Immature natural killer cell (primary cell): ENCODE measurements at places on chromosomes 6 and 20.

DNA sequence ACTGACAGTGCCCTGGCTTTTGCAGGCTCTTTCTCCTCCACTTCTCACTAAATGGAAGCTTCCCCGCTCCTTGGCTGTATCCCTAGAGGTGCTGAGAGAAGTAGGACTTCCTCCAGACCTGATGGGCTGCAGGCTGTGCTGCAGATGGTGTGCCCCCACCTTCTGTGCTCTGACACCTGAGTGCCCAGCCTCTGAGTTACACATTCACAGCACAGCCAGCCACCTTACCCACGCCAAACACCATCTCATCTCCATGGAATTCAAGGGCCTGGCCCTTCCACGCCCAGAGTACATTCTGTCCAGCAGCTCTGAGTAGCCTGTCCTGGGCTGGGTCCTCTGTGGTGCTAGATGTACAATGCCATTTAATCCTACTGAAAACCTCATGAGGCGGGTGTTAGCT is 5.3 kb downstream of the SFTA2 start:
- DNase-seq: no peak

DNA sequence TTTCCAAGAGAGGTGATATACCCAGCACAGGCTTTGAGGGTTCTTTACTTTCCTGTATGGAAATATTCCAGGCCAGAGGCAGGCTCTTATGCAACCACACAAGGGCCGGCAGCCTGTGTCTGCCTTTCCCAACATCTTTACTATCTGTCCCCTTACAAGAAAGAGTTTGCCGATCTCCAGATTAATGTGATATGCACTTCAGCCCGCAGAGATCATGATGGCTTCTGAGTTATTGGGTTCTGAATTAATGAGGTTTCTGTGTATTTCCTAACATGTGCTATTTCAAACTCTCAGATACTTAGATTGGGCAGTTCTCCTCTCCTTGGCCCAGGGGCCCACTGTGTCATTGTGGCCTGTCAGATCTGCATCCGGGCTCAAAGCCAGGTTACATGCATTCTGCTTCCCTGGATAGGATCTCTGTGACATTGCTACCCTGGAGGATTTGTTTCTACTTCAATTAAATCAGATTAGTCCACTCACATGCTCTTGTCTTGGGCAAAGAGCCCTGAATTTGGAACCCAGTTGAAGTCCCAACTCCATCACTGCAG is 56.6 kb downstream of the TGM2 start:
- DNase-seq: no peak

DNA sequence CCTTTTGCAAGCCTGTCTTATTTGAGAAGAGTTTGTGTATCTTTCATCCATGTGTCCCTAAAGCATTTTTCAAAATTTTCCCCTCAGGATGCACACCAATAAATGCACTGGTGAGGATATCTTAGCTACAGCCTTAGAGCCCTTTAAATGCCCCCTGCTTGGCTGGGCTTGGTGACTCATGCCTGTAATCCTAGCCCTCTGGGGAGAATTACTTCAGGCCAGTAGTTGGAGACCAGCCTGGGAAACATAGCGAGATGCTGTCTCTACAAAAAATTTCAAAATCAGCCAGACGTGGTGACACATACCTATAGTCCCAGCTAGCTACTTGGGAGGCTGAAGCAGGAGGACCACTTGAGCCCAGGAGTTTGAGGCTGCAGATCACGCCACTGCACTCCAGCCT is 33.8 kb upstream of the PLCB4 start:
- no peak for DNase-seq

GRCh38 chr6:38095054-38095453 is 275.5 kb downstream of the ZFAND3 start:
- DNase-seq: no peak

DNA sequence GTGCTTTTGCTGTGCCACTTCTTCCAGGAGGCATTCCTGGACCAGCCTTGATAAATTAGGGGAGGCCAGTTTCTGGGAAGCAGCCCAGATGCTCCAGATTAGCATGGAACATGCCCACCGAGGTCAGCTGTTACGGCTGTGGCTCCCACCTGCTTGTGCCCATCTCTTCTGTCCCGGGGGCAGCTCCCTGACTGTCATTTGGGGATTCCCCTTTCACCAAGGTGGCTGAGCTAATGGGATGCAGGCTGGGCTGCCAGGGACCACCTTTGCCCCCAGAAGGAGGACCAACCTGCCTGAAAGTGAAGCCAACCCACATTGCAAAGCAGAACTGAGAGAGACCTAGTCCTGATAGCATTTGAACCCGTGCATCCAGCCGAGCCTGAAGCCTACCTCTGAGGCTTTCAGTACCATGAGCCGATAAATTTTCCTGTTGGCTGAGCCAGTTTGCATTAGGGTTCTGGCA is 85.3 kb downstream of the PTPN1 start:
- no peak for DNase-seq

- no peak for DNase-seq
Observed at GRCh38 chr6:56528412-56528841, 114.3 kb downstream of the DST start.

GRCh38 chr6:67642582-67642981 is 992.5 kb upstream of the ADGRB3 start:
- no peak for DNase-seq

- DNase-seq: no peak
Observed at GRCh38 chr6:132760256-132760655, 2.6 kb upstream of the VNN2 start.

DNA sequence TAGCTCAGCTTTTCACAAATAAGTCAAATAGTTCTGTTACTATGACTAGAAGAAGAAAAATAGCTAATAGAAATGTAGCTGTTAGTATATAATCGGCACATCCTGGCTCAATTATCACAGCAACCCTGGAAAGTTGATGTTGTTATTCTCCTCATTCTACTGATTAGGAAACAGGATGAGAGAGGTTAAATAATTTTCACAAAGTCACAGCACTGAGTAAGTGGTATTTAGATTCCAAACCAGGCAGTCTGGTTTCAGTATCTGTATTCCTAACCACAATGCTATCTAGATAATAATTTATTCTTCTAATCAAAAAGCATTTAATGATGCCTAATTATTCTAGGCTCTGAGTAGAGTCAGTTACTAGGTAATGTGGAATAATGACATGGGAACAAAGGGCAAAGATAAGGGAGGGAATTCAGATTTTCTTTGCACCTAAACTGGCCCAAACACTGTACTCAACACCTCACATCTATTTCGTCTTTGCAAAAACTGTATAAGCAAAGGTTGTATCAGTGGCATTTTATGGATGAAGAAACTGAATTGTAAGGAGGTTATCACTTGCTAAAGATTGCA is 51.3 kb downstream of the PDE7B start:
- no peak for DNase-seq

GRCh38 chr6:126180585-126180984 is 159.3 kb upstream of the CENPW start:
- no peak for DNase-seq

DNA sequence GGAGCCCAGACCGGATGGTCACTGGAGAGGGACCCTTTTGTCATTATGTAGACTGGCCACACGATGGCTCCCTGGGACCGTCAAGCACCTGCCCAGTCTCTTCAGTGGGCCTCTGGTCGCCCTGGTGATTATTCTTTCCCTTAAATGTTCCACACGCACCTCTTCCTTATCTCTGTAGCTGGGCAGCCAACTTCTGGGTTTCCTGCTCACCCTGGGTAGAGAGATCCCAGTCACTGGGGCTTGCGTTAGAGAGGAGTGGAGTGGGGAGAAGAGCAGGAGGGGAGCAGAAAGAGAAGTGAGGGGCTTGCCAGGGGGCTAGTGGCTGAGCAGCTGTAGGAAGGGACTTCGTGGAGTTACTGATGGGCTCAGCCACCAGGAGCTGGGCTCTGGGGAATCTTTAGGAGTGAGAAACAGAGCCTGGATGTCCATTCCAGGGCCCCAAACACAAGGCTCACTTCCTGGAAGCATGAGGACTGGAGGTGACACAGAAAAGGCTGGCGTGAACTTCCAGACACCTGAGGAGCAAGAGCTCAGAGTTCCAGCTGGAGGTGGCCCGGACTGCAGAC is 150.1 kb downstream of the DHX35 start:
- no peak for DNase-seq

- DNase-seq: no peak
Observed at GRCh38 chr6:16205377-16206144, 32.8 kb upstream of the GMPR start.

DNA sequence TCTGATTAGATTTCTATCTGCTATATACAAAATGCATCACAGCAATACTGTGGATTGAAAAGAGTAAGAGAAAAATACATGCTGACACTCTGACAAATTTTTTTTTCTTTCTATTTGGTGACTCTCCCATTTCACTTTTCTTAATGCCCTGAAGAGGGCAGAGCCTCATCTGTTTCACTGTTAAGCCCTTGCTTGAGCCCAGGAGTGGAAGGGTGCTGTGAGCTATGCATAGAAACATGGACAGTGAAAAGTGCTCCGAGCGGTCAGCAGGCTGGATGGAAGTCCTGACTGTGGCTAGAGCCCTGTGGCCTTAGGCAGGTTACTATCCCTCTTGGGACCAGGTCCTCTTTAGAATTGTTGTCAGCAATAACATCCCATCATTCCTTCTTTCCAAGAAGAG is 17.4 kb upstream of the CSE1L start:
- no peak for DNase-seq

- no peak for DNase-seq
Observed at GRCh38 chr6:107292715-107293271, 166.6 kb downstream of the PDSS2 start.

DNA sequence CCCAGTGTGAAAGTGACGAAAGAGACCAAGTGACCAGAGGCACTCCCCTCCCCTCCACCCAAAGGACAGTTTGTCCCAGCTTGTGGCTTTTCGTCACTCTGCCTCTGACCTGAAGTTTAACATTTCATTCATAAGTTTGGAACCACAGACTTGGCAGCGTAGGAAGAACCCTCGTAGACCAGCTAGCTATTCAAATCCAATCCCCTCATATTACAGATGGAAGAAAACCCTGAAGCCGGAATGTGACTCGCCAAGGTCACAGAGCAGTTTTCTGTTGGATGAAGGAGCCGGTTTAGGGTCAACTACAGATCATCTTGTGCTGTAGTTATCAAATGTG is 3.9 kb upstream of the SYS1 start:
- DNase-seq: no peak

DNA sequence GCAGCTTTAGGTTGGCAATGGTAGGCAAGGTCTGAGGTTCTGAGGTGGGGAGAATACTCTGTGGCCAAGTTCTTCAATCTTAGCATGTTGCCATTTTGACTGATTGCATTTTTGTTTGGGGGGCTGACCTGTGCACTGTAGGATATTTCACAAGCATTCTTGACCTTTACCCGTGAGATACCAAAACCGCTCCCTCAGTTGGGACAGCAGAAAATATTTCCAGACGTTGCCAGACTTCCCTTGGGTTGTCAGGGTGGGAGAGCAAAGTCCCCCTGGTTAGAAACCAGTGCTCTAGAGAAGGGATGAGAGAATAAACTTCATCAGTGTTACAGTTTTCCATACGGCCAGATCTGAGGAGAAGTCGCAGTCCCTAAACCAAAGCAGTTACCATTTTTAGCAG is 279.6 kb downstream of the TFAP2B start:
- DNase-seq: no peak

DNA sequence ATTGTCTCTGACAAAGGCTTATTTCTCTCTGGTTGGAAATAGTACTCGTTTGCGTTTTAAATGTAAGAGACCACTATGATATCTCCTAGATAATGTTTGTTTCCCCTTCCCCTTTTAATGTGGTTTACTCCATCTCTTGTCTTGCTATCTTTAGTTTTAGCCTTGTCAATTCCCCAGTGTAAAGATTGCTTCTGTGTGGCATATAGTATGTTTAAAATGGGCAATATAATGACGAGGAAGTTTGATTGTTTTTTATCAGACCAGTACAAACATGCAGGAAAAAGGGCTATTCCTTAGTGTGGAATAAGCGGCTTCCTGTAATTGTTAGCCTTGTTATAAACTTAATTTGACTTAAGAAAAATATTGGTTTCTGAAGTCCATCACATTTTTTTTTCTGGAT is 3.1 kb downstream of the QKI start:
- DNase-seq: no peak

- DNase-seq: no peak
Observed at GRCh38 chr20:34724172-34724571, 20.0 kb downstream of the TP53INP2 start.

DNA sequence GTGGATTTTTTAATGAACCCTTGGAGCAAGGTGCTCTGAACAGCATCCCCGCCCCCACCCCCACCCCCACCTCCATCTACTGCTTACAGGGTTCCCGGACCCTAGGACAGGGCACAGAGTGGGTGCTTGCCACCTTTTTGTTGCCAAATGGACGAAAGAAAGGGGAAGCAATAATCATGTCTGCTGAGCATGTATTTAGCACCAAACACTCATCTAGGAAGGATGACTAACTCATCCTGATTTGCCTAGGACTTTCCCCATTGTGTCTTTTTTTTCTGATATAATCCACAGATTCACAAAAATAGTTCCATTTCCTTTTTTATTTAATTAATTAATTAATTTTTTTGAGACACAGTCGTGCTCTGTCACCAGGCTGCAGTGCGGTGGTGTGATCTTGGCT is 1.2 kb upstream of the PLTP start:
- no peak for DNase-seq

DNA sequence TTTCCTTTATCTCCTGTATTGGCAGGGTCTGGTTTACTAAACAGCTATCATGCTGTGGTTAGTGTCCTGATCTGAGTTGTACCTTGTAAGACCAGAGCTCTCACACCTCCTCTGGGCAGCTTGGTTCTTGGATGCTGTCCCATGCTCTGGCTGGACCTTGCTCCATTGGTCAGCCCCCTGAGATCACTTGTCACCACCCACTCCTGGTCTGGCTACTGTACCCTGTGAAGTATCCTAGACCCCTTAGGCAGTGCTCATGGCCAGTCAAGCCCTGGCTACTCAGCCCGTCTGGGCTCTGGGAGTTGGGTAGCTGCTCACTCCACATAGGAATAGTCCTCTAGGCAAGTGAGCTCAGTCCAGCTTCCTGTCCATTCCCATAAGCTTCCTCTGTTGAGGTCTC is 31.1 kb downstream of the ADGRF4 start:
- no peak for DNase-seq

- DNase-seq: no peak
Observed at GRCh38 chr6:45920819-45921511, 94.7 kb downstream of the CLIC5 start.

GRCh38 chr20:23131766-23132165 is 45.6 kb upstream of the CD93 start:
- DNase-seq: no peak

DNA sequence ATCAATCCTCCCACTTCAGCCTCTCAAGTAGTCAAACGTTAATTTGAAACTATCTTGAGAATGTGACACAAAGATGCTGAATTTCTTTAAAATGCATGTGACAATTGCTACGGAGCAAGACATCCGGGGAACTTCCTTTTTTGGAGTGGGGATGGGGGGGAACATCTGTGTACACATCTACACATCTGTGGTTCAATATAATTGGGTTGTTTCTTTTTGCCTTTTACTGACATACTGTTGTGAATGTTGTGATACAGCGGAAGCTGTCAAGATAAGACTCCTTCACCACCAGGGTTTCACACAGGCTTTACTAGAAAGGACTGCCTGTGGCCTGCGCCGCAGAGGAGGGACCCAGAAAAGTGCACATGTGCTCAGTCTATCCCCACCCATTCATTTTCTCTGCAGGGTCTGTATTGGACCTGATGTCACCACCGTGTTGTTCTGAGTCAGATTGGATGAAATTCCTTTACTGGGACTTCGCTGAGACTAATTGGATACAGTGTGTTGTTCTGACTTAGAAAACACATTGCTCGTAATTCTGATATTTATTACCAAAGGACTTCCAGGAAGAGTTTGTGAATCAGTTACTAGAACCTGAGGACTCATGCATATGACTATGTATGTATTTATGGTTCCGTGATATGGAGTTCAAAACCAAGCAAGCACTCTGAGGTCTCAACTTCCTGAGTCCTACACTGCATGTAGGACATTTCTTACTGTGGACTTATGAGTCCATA is 98.7 kb upstream of the SGK1 start:
- DNase-seq: no peak

GRCh38 chr20:43140726-43141125 is 49.0 kb downstream of the PTPRT start:
- DNase-seq: no peak
